Vagina (tissue), 2 donors: ENCODE measurements at places on chromosomes 4 and X.

DNA sequence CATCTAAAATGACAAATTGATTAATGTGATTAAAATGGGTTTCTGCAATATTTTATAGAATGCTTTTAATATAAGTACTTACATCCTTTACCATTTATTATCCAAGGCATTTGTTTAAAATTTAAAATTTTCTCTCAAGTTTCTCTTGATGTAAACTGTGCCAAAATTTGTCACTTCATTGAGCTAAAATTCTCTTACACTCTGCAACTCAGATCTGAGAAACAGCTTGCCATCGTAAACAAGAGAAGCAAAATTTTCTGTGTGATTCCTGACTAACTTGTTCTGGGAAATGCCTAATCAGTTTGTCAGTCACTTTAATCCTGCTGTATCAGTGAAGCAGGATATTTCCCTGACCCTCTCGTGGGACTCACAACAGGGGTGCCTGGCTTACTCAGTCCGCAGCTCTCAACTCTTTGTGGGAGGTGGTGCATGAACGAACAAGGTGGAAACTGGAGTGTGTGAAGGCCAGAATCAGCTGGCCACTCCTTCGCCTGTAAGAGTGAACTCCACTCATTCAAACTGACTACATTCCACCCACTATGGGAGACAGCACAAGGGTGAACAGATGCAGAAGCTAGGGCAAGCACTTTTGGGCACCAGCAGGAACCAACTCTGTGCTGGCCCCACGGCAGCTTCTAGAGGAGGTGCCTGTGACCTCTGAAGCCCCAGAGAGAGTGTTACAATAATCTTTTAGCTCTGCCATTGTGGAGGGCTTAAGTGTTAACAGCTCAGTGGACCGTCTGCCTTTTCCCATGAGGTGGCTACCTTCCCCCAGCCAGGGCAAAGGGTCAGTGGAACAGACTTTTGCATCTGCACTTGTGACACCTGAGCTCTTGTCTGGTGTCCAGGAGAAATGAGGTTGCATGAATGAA, 349.4 kb downstream of the FAT4 start:
- H3K4me3 ChIP-seq: no peak overlapping the region
- no peaks in the 10 kb centered on the region for H3K27me3 ChIP-seq
- no peaks in the 10 kb centered on the region for H3K36me3 ChIP-seq
- no peak for DNase-seq
- no peaks in the 10 kb centered on the region for H3K4me1 ChIP-seq

DNA sequence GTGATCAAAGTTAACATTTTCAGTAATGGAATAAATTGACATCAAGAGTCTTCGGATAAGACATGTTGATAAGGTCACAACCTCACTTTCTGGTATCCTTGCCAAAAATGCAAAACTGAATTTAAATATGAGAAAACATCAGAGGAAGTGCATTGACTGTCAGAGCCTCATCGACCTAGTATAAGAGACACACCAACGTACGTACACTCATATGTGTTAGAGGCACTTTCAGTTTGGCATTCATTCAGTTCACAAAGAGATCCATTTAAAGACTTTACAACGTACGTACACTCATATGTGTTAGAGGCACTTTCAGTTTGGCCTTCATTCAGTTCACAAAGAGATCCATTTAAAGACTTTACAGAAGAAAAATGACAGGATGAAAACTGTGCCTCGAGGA, 280.3 kb downstream of the INPP4B start:
- H3K4me1 ChIP-seq: peaks cover 10% of the 10 kb centered on the region
- H3K4me3 ChIP-seq: peak overlapping the region; percentile 3
- no peaks in the 10 kb centered on the region for H3K27me3 ChIP-seq
- H3K36me3 ChIP-seq: no peaks in the 10 kb centered on the region
- no peak overlapping the region for H3K27ac ChIP-seq

DNA sequence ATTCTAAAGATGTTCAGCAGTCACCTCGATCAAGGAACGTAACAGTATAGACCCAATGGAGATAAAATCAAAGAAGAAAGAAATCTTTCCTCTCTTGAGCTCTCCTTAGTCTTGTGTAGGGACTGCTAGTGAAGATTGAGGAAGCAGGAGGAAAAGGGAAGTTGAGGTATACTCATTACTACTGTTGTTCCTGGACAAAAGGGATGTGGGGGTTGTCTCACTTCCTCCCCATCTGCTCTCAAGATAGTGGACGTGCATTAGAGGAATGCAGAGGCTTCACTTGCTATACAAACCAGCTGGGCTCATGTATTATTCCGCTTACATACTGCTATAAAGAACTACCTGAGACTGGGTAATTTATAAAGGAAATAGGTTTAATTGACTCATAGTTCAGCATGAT, 208.9 kb upstream of the ARHGEF9 start:
- no peak overlapping the region for H3K4me3 ChIP-seq
- H3K4me1 ChIP-seq: no peaks in the 10 kb centered on the region
- no peak for DNase-seq
- no peaks in the 10 kb centered on the region for H3K36me3 ChIP-seq

DNA sequence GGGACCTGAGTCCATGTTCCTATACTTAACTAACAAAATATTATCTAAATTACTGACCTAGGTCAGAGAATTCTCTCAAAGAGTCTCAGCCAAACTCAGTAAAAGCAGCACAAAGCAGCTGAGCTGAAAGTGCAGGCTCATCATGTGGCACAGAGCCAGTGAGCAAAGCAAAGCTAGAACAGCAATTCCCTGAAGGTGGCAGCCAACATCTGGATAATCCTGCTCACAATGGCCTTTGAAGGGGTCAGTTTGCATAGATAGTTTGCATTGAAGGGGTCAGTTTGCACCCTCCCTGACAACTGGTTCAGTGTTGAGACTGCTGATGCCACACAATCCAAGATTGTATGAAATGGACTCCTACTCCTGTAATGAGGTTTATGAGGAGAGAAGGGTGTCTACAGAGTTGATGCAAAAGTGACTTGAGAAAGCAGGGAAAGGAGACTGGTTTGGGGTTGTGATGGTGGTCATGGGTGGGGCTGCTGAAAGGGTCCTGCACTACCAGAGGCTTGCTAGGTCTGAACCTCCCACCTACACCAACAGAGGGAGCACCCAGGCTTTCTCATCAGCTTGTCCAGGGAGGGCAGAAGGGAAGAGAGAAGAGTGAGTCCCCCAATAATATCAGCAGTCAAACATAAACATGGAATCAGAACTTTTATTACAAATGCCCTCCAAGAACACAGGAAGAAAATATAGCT, 39.7 kb downstream of the TRIM61 start:
- H3K27ac ChIP-seq: no peak overlapping the region
- H3K4me1 ChIP-seq: no peaks in the 10 kb centered on the region
- DNase-seq: no peak

GRCh38 chrX:69503782-69504625, at the start of gene NALF2:
Gene NALF2 (plus strand): TSS chrX:69504326. CDS start chrX:69505283, 957 bp downstream.
- H3K27me3 ChIP-seq: no peaks in the 10 kb centered on the region
- no peak within 1 kb of the TSS for H3K27ac ChIP-seq
- DNase-seq: peak; percentile 67
- H3K4me1 ChIP-seq: peaks cover 6% of the 10 kb centered on the region

- DNase-seq: no peak
- H3K36me3 ChIP-seq: no peaks in the 10 kb centered on the region
- H3K4me3 ChIP-seq: no peak overlapping the region
- H3K4me1 ChIP-seq: no peaks in the 10 kb centered on the region
- H3K27me3 ChIP-seq: no peaks in the 10 kb centered on the region
Measured at GRCh38 chrX:22922961-22923360, 76.8 kb upstream of the DDX53 start.

- no peaks in the 10 kb centered on the region for H3K27me3 ChIP-seq
- DNase-seq: no peak
- no peak overlapping the region for H3K27ac ChIP-seq
- no peaks in the 10 kb centered on the region for H3K36me3 ChIP-seq
- H3K4me3 ChIP-seq: no peak overlapping the region
Measured at GRCh38 chr4:77065382-77065781, 10.4 kb downstream of the CCNI start.

DNA sequence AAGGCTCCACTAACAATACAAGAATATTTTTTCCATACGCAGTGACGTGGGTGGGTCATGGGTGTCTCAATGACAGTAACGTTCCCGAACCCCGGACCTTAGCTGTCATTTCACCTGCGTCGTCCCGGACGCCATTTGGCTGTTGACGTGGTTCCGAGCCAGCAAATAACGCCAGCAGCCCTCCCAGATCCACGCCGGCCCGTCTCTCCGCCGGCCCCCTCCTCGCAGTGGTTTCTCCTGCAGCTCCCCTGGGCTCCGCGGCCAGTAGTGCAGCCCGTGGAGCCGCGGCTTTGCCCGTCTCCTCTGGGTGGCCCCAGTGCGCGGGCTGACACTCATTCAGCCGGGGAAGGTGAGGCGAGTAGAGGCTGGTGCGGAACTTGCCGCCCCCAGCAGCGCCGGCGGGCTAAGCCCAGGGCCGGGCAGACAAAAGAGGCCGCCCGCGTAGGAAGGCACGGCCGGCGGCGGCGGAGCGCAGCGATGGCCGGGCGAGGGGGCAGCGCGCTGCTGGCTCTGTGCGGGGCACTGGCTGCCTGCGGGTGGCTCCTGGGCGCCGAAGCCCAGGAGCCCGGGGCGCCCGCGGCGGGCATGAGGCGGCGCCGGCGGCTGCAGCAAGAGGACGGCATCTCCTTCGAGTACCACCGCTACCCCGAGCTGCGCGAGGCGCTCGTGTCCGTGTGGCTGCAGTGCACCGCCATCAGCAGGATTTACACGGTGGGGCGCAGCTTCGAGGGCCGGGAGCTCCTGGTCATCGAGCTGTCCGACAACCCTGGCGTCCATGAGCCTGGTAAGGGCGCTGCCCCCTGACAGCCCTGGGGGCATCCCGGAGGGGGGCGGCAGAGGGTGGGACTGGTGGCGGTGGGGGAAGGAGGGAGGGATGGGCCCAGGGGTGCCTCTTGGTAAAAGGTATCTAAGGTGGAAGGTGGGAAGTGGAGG, at the start of gene CPE:
Gene CPE, plus strand, starts transcription at position 264 of the 933 bp plus-strand sequence. Its CDS starts 214 bp downstream, at position 478.
- H3K4me3 ChIP-seq: peak within 1 kb of the TSS; percentile 53
- H3K36me3 ChIP-seq: no peaks in the 10 kb centered on the region
- peaks cover 4% of the 10 kb centered on the region for H3K4me1 ChIP-seq

- no peaks in the 10 kb centered on the region for H3K36me3 ChIP-seq
- no peak overlapping the region for H3K27ac ChIP-seq
- H3K4me3 ChIP-seq: no peak overlapping the region
Measured at GRCh38 chr4:110135523-110135922, 62.9 kb downstream of the ELOVL6 start.

- no peak for DNase-seq
- H3K4me1 ChIP-seq: no peaks in the 10 kb centered on the region
- no peak overlapping the region for H3K4me3 ChIP-seq
- no peak overlapping the region for H3K27ac ChIP-seq
- H3K36me3 ChIP-seq: no peaks in the 10 kb centered on the region
Measured at GRCh38 chr4:163245044-163245728, 78.5 kb upstream of the NAF1 start.

GRCh38 chr4:7342223-7343080, 92.3 kb downstream of the PSAPL1 start:
- no peaks in the 10 kb centered on the region for H3K4me1 ChIP-seq
- no peak for DNase-seq
- H3K27me3 ChIP-seq: no peaks in the 10 kb centered on the region
- H3K27ac ChIP-seq: no peak overlapping the region
- H3K36me3 ChIP-seq: no peaks in the 10 kb centered on the region

DNA sequence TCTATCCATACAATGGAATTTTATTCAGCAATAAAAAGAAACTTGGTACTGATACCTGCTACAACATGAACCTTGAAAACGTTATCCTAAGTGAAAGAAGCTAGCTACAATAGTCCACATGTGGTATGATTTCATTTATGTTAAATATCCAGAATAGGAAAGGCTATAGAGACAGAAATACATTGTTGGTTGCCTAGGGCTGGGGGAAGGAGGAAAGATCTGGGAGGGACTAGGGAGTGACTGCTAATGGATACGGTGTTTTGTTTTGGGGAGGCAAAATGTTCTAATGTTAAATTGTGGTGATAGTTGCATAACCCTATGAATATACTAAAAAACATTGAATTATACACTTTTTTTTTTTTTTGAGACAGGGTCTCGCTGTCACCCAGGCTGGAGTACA, 141.1 kb upstream of the ARX start:
- no peak for DNase-seq
- H3K36me3 ChIP-seq: no peaks in the 10 kb centered on the region
- H3K4me3 ChIP-seq: no peak overlapping the region
- H3K27ac ChIP-seq: no peak overlapping the region
- no peaks in the 10 kb centered on the region for H3K4me1 ChIP-seq

GRCh38 chr4:76302826-76303438, 3.6 kb upstream of the STBD1 start:
- H3K27ac ChIP-seq: no peak overlapping the region
- no peaks in the 10 kb centered on the region for H3K36me3 ChIP-seq
- no peak overlapping the region for H3K4me3 ChIP-seq
